Stimulated activated CD8-positive, alpha-beta memory T cell treated with anti-CD3 and anti-CD28 coated beads, Interleukin-15, amount 100 ng/mL, for 48 hours (primary cell): ENCODE measurements at places on chromosomes 6 and 20.

- DNase-seq: no peak
Observed at GRCh38 chr6:169185692-169186485, 67.8 kb downstream of the THBS2 start.

DNA sequence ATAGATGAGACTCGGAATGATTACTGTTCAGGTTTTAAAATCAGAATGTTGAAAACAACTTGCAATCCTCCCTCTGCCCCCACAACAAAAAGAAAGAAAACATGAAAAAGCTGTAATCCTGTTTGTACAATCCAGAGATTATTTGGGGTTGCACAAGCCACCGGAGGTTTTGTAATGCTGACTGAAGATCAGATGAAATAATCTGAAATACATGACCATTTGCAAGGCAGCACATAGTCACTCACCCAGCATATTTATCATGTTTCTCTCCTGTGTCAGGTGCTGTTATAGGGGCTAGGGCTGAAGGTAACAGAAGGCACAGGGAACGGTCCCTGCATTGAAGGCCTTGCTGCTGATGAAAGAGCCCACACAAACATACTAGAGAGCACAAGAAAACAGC is 85.3 kb downstream of the SIM1 start:
- DNase-seq: no peak

DNA sequence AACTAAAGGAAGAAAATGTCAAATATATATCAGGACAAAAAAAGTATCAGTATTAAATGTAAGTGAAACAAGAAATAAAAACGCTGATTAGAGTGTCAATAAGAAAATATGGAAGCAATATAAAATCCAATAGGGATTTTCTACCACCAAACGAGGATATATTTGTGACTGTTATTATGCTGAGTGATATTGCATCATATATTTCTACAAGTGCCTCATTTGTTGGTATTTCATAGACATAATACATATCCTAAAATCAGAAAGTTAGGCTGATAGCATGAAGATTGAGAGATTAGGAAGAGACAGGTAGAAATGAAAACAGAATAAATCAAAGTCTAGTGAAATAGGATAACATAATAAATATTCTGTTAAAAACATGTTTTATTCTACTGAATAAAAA is 429.2 kb upstream of the IRAK1BP1 start:
- DNase-seq: no peak

DNA sequence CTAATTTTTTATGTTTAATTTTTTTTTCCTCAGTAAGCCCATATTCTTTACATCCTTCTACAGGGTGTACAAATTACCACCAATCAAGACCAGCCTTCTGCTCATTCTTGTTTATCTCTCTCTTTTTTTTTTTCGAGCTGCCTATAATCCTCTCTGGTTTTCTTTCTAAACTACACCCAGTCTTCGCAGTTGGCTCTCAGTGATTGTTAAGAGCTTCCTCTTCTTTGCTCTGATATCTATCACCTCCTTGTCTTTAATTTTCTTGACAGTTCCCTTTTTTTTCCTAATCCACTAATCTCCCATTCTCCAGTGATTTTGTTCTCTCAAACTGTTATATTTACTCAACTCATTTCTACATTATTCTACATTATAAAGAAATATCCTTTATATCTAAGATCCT is 38.5 kb upstream of the PTPRK start:
- DNase-seq: no peak

DNA sequence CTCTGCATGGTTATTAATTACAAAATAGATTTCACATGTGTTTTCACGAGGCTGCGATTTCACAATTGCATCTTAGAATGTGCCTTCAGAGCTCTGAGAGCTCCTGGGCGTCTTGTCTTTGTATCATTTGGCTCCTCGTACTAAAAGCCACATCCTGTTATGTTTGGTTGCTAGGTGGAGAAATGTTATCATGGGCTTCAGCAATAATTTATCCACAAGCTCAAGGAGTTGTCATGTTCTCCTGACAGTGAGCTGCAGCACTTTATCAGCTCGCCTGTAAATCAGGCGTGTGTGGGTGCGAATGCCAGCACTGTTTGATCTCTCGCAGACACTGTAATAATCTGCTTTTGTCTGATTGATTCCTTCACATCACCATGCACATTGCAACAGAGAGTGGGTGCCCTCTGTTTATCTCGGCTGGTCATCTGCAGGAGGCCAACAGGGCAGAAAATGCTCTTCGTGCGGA is 218.6 kb upstream of the ZFP64 start:
- DNase-seq: no peak

DNA sequence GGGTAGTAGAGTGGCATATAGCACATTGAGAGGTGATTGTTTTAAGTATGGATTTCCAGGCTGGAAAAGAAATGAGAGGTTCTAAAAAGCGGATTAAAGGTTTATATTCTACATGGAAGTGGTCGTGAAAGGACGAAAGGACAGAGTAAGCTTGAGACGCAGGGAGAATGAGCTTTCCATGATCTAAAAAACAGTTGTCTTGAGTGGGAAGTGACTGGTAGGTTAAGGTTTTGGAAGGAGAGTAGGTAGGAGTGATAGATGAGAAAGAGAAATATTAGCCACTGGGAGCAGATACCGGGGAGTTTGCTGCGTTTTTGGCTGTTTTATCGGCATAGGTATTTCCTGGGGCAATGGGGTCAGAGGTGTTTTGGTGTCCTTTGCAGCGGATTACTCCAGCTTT is 750.6 kb upstream of the ADGRB3 start:
- DNase-seq: no peak

DNA sequence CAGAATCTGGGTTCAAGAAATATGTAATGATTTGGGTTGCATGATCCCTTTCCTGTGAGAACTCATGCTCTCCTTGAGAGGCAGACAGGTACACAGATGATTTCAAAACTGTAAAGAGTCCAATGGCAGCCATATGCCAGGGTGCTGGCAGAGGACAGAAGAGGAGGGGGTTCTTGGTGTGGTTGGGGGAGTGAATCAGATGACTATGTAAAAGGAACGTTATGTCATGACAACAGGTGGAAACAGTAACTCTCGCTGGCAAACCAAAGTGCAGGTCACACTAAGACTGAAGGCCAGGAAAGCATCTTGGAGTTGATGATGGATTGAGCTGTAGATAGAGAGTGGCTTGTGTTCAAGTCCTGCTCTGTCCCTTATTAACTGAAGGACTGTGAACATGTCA is 20.3 kb downstream of the OR2A4 start:
- DNase-seq: no peak

DNA sequence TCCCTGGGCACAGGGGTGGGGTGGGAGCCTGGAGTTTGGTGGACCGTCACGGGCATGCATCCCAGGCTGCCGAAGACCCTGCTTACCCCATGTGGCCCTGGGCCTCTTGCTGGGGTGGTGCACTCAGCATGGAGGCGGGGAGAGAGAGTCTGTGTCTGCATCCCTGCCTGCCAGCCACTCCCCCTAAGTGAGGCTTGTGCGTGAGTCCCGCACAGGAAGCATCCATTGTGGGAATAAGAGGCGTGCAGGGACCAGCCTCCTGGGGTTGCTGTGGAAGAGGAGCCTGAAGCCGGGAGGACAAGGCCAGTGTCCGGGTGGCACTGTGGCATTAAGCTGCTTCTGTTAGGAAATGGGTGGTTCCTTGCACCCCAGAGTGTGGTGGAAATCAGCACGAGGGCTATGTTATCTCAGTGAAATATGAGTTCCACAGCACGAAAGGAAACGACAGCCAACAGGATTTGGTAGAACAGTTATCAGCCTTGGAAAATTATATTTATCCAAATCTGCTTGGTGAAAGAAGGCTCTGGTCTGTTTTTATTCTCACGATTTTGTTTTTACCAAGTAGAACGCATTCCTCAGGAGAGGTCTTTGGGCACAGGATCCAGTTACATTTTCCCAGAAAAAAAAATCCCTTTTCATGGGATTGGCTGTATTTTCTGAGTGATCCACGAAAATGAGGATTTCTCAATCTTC is 35.7 kb downstream of the CDH4 start:
- no peak for DNase-seq

- no peak for DNase-seq
Observed at GRCh38 chr20:16020971-16021370, 552.3 kb downstream of the KIF16B start.

GRCh38 chr6:211871-212497 is 80.3 kb upstream of the DUSP22 start:
- DNase-seq: no peak

DNA sequence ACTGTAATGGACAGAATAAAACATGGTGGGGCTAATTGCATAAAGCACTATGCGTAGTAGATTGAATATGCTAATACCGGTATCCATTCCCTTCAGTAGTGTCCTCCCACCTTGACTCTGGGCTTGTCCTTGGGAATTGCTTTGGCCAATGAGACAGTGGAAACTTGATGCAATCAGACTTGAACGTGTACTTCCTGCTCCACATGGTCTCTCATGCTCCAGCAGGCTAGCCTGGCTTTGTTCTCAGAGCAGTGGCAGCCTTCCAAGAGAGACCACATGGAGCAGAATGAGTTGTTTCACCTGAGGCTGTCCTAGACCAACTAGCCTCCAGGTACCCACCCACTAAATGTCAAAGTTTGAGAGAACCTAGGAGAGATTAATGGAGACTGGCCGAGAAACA is 37.0 kb upstream of the BTBD3 start:
- DNase-seq: no peak

- DNase-seq: no peak
Observed at GRCh38 chr6:39313526-39314272, 520 bp downstream of the KCNK17 start.

GRCh38 chr6:39221779-39222641 is 7.3 kb downstream of the KCNK5 start:
- DNase-seq: no peak

GRCh38 chr20:48227381-48227780 is 442.1 kb upstream of the SULF2 start:
- DNase-seq: no peak

DNA sequence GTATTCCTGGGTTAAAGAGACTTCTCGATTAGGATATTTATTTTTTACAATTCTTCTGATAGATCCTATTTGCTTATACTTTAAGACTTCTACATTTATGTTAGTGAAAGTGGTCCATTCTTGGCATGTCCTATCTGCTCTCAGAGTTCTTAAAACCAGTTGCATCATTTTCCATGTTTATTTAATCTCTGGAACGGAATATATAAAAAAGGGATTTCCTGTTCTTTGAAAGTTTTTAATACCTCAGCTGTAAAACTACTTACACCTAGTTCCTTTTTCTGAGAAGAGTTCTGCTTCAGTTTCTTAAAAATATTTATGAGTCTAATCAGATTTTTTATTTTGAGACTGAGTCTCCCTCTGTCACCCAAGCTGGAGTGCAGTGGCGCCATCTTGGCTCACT is 18.0 kb upstream of the MYL9 start:
- no peak for DNase-seq

DNA sequence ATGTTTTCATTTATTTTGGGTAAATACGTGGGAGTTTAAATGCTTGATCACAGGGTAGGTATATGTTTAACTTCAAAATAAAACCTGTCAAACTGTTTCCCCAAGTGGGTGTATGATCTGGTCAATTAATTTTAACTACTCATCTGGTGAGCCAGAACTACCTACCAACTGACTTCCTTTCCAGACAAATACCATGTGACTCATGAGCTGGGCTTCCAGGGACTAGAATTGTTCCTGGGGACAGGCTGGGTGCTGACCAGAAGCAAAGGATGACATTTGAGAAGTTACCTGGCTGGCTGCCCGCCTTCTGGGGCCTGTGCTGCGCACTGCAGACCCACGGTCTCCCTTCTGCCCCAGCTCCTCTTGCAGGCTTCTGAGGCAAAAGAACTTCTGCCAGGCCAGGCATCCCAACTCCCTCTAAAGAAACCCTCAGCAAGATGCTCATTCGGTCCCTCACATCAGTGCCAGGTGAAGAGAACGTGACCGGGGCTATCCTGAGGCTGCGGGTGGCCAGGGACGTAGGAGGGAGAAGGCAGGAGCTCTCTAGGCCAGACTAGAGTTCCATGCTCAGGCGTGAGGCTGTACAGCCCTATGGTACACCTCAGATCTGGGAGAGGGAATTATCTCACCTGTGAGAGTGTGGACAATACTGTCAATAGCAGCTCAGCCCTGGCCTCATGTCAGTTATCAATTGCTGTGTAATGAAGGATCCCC is 103.6 kb downstream of the JPH2 start:
- DNase-seq: no peak

- DNase-seq: no peak
Observed at GRCh38 chr6:674406-674805, 17.5 kb upstream of the HUS1B start.

DNA sequence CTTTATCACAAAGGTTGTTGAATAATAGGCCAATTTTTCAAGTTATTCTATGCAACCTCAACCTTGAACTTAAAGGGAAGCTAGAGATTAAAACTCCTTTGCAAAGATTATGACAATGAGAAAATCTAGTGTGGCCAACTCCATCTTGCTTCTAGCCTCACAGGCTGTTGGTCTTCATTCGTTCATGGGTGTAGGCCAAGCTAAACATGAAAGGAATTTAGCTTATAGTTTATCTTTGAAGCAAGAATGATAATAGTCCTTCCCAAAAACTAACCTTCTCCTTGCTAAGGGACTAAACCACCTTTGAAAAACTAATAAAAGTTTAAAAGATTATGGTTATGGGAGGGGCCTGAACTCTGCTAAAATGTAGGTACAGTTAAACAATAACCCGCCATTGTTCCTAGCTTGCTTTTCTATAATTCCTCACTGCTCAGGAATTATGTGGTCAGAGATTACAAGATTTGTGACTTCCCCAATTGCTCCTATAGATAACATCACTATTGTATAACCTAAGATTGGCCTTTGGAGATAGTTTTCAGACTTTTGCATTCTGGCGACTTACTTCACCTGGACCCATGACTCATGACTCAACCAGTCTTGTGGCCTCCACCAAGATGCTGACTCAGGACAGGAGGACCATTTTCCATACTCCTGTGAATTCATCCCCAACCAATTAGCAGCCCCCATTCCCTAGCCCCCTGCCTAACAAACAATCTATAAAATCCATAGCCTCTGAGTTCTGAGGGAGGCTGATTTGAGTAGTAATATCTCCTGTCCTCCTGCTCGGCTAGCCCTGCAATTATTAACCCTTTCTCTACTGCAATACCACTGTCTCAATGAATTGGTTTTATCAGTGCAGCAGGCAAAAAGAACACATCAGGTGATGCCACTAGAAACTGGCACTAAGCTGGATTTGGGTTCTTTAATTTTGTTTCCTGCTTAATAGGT is 154.5 kb downstream of the CD83 start:
- no peak for DNase-seq
